ENCODE measurements at places on chromosomes 7 and 10.

GRCh38 chr10:98528805-98529183 lies 82.1 kb upstream of the HPS1 start:
- DNase-seq = no peak

DNA sequence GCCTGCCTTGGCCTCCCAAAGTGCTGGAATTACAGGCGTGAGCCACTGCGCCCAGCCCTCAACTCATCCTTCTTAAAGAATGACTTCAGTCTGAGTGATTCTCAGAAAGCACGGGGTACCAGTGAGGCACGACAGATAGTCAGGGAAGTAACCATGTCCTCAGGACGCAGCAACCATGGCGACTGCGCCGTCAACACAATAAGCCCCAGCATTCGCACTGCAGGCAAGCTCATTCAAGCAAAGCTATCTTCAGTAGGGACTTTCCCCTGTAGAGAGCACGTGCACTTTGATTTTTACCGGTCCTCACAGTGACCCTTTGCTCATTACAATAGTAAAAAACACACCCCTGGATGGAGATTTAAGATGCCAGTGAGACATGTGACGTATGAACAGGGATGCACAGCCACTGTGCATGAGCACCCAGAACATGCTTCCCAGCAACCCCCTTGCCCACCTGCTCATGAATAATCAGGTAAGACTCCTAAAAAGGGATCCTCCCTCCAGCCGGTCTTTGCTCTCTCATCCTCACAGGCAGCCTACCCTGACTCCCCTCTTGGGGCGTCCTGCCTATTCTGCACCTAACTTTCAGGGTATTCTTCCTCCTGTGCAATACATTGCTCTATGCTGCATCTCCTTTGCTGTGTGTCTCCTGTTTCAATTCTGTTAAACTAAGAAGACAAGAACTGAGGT lies 9.1 kb downstream of the WDR86 start:
- DNase-seq = no peak

DNA sequence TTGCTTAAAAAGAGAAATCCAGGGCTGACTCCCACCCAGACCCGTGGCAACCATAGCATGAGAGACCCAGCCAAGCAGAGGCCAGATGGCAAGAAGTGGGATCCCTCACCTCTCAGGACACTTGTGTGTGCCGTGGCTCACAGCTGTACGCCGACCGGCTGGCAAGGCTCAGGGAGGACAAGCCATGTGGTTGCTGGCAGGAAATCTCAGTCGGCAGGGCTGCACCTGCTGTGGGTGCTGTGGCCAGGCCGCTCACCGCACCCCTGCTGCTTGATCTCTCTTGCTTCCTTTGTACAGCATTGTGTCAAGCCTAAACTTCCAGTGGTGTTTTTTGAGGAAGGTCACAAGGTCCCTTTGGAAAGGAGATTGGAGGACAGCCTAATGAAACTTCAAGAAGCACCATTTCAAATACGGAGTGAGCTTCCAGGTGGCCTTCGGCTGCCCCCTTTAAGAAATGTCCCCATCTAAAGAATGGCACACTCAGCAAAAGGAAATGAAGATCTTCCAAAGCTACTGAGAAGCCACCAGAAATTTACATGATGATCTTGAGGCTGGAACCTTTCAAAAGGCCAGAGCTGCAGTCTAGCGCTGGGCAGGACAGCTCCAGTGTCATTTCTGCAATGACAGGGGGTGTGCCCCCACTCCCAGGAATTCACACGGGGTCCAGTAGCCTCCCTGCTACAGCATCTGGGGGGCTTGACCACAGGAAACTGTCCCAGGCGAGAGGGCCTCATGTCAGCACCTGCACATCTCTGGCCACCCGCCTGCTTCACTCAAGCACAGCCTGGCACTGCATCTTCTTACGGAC lies 409.0 kb upstream of the MGMT start:
- DNase-seq = no peak

GRCh38 chr7:32390210-32390609 lies 100.0 kb downstream of the LSM5 start:
- no peak for DNase-seq

- DNase-seq = no peak
Observed at GRCh38 chr7:151247611-151248345, 716 bp downstream of the SMARCD3 start.

DNA sequence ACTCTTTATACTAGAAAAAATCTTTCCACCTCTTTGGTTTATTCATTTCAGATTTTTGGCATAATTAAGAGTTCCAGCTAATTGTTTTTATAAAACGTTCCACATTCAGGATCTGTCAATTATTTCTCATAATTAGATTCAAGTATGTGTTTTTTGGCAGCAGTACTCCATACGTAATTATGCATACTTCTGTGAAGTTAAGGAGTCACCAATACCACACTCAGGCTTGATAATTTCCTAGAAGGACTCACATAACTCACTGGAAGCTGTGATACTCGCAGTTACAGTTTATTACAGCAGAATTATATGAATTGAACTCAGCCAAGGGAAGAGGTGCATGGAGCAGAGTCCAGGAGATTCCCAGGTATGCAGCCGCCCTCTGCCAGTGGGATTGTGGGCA lies 290.5 kb upstream of the AKR1E2 start:
- DNase-seq = no peak

DNA sequence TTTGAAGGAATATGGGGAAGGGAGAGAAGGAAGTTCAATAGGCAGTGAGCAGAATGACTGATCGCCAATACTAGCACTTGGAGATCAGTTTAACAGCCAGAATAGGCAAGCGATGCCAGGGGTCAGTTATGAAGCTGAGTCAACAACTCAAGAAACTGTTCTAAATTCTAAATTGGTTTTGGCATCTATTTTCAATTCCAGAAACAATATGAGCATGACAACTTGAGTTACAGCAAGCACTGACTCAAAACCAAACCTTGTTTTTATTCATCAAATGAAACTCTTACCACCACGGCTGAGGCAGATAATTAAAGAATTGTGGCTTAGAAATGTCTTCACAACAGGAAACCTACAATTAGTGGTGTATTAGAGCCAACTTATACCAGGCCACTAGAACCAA lies 180.5 kb upstream of the ASAH2 start:
- DNase-seq = no peak

GRCh38 chr10:6593241-6593671 lies 13.2 kb upstream of the PRKCQ start:
- DNase-seq = no peak

- DNase-seq = no peak
Observed at GRCh38 chr7:8018961-8019360, 50.4 kb downstream of the GLCCI1 start.

DNA sequence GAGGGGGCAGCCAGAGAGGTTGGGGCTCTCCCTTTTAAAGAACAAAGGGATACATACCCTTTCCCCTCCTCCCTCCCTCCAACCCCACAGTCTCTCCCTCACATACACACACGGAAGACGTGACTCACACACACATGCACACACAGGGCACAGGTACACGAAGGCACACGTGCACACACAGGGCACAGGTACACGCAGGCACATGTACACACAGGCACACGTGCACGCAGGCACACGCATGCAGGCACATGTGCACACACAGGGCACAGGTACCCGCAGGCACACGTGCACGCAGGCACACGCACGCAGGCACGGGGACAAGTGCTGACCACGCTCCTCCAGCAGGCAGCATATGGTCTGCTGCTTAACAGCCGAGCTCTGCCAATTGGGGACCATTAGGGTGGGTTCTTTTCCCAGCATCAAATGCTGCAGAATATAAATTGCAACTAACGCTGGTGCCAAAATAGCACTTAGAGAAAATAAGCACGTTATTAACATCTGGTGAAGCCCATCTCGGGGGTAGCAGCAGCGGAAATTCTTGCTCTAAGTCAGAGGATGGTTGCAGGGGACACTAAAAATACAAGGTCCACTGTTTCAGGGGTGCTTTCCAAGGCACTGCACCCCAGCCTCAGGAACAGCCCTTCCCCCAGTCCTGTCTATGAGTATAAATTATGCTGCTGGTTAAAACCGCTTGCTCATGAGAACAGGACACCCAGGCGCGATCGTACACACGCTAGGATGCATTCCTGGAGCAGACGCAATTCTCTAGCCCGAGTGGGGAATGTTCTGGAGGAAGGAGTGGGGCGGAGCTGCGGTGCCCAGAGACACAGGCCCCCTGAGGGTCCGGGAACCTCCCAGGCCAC lies 55.2 kb upstream of the TNRC18 start:
- DNase-seq = no peak

DNA sequence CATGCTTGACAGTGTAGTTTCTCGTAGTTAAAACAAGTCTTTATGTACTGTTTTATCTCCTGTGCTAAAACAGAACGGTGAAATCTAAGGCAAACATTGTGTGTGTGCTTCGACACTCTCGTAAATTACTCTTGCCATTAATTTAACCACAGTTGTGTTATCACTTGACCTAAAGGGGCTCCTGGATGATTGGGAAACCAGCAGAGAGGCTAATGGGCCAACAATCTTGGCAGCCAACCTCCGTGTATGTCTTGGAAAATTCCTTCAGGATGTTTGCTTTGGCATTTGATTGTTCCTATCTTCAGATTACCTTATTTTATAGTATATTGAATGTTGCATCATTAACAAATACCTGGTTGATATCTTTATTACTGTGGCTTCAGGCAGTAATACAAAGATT lies 409.5 kb downstream of the SDK1 start:
- no peak for DNase-seq

GRCh38 chr7:157769526-157770215 lies 432.9 kb downstream of the DNAJB6 start:
- DNase-seq = no peak

- no peak for DNase-seq
Observed at GRCh38 chr7:28672397-28672797, 260.1 kb downstream of the CREB5 start.

- DNase-seq = no peak
Observed at GRCh38 chr7:82044497-82045080, 274.7 kb upstream of the HGF start.

- no peak for DNase-seq
Observed at GRCh38 chr7:1085266-1085665, 2.6 kb upstream of the GPER1 start.

- DNase-seq = no peak
Observed at GRCh38 chr7:50808282-50808888, 25.7 kb upstream of the GRB10 start.

- no peak for DNase-seq
Observed at GRCh38 chr7:31734456-31734855, 47.4 kb downstream of the PPP1R17 start.

GRCh38 chr10:124678557-124679240 lies 65.5 kb downstream of the FAM53B start:
- DNase-seq = no peak

DNA sequence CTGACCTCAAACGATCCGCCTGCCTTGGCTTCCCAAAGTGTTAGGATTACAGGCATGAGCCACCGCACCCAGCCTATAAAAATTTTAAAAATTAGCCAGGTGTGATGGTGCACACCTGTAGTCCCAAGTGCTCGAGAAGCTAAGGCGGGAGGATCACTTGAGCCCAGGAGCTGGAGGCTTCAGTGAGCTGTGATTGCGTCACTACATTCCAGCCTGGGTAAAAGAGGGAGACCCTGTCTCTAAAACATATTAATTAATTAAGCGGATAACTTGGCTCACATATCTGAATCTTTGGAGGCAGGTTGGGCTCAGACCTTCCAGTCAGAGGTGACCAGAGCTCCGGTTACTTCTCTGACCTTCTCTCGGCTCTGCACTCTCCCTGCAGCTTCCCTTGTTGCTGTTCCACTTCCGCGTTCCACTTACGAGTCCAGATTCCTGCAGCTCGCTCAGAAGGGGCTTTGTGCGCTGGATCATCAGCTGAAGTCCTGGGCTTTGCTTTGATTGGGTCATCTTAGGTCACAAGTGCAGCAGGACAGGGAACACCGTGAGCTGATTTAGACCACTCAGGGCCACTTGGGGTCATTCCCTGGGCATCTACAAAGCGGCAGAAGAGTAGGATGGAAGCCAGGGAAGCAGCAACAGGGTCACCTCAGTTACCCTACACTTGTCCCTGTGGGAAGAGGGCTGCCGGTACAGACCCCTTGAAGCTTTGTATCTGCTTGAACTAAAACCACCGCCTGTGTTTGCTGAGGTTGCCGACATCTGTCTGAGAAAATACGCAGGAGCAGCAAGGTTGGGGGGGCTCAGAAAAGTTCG lies 2.0 kb upstream of the ARPC1B start:
- no peak for DNase-seq

GRCh38 chr7:10934292-10934691 lies 39.4 kb upstream of the PHF14 start:
- DNase-seq = no peak

Measured in HS-27A (cell line).